ENCODE measurements at places on chromosomes 7 and 10. TPM values are rescaled to one million over a fixed set of nuclear protein-coding genes. Genes with fewer than 3 reads are reported as not detected.

DNA sequence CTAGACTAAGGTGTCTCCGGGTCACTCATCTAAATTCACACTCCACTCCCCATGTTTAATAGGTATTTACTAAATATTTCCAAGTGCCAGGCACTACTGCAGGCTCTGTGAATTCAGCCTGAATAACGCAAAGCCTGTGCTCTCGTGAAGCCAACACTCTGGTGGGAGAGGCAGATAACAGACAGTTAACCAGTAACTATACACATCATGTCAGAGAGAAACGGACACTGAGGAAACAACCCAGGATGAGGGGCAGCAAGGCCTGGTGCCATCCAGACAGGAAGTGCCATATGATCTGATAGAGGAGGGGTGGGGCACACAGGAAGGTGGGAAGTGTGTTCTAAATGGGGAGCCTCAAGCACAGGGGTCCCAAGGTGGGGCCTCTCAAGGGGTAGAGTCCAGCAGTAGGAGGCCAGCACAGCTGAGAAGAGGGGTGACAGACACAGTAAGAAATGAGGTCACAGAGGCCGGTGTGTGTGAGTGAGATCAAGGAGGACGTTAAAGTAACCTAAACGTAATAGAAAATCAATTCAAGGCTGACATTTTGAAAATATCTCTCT, 85.3 kb downstream of the LARP4B start:
- peaks cover 4% of the 10 kb centered on the region for H3K4me1 ChIP-seq
- H3K27ac ChIP-seq, result no peak overlapping the region
- no peak overlapping the region for H3K4me3 ChIP-seq
- peaks cover 25% of the 10 kb centered on the region for H3K36me3 ChIP-seq

GRCh38 chr7:37920305-37920848, at the start of gene EPDR1:
EPDR1 (plus strand) TSS chr7:37920640; CDS start chr7:37920940, 300 bp downstream.
- peak; percentile 75 for DNase-seq
- H3K27me3 ChIP-seq, result no peaks in the 10 kb centered on the region
- H3K4me1 ChIP-seq, result peaks cover 16% of the 10 kb centered on the region
- H3K27ac ChIP-seq, result peak within 1 kb of the TSS; percentile 90
- H3K36me3 ChIP-seq, result no peaks in the 10 kb centered on the region

GRCh38 chr7:150999497-151000230, 8.8 kb downstream of the NOS3 start:
- H3K27me3 ChIP-seq, result no peaks in the 10 kb centered on the region
- H3K36me3 ChIP-seq, result no peaks in the 10 kb centered on the region
- H3K4me1 ChIP-seq, result no peaks in the 10 kb centered on the region
- no peak overlapping the region for H3K4me3 ChIP-seq
- no peak overlapping the region for H3K27ac ChIP-seq
- no peak for DNase-seq

- no peaks in the 10 kb centered on the region for H3K4me1 ChIP-seq
- H3K36me3 ChIP-seq, result no peaks in the 10 kb centered on the region
- DNase-seq, result no peak
- no peak within 1 kb of the TSS for H3K4me3 ChIP-seq
Measured at GRCh38 chr7:48028938-48029337, at the start of gene SUN3. SUN3 (minus strand) TSS chr7:48029107; CDS start chr7:48028938, 169 bp downstream.

GRCh38 chr7:140681766-140682165, 9.0 kb downstream of the ADCK2 start:
- peaks cover 28% of the 10 kb centered on the region for H3K36me3 ChIP-seq
- no peak for DNase-seq
- H3K27me3 ChIP-seq, result no peaks in the 10 kb centered on the region
- no peaks in the 10 kb centered on the region for H3K4me1 ChIP-seq
- no peak overlapping the region for H3K4me3 ChIP-seq

DNA sequence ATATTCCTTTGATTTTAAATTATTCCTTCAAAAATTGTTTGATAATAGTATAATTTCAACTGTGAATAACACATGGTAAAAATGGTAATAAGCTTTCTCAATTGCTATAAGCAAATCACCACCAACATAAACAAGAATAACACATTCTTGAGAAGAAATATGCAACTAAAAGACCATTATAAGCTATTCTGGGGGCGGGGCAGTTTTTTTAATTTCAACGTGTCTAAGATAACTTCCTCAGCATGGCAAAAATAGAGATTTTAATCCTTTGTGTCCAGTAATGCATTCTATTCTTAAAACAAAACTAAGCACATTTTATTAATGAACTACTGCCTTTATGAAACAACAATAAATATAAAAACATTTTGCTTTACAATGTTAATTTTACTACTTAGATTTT, 1.5 kb downstream of the DNAJC12 start:
- no peaks in the 10 kb centered on the region for H3K27me3 ChIP-seq
- no peak overlapping the region for H3K27ac ChIP-seq
- H3K4me3 ChIP-seq, result no peak overlapping the region
- H3K4me1 ChIP-seq, result no peaks in the 10 kb centered on the region

- no peak for DNase-seq
- no peaks in the 10 kb centered on the region for H3K4me1 ChIP-seq
- H3K27me3 ChIP-seq, result no peaks in the 10 kb centered on the region
- H3K4me3 ChIP-seq, result no peak overlapping the region
Measured at GRCh38 chr10:130933008-130933390, 378.5 kb downstream of the TCERG1L start.

DNA sequence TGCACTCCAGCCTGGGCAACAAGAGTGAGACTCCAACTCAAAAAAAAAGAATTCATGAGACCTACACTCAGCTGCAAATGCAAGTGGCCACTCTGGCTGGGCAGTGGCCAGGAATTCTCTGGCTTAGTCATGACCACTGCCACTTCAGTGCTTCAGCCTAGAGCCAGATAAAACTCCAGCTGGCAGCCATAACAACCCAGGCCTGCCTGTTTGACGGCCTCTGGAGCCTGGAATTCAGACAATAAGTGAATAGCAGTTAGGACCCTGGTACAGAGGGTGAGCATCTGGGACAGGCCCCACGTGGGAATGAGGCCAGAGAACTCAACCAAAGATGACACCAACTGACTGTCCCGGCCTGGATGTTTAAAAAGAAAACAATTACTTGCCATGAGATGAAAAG, 18.9 kb downstream of the RCC1L start:
- H3K4me3 ChIP-seq, result no peak overlapping the region
- peaks cover 35% of the 10 kb centered on the region for H3K36me3 ChIP-seq
- peak; percentile 41 for DNase-seq
- H3K4me1 ChIP-seq, result peaks cover 10% of the 10 kb centered on the region
- H3K27me3 ChIP-seq, result no peaks in the 10 kb centered on the region

DNA sequence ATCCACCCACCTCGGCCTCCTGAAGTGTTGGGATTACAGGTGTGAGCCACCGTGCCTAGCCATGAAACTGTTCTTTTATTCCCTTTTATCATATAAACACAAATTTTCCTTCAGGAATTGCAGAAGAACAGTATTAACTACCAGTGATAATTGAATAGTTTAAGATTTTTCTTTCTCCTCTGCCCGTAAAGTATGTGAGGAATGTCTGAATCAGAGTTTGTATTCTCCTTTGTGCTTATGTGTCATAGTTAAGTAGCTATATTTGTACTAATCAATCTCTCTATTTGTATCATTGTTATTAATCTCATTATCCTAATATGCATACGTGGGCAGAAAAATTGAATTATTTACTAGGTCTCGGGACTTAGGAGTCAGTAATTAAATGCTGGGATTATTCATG, 83.6 kb downstream of the ZNF277 start:
- H3K27ac ChIP-seq, result no peak overlapping the region
- DNase-seq, result no peak
- H3K36me3 ChIP-seq, result peaks cover 14% of the 10 kb centered on the region
- H3K27me3 ChIP-seq, result no peaks in the 10 kb centered on the region

DNA sequence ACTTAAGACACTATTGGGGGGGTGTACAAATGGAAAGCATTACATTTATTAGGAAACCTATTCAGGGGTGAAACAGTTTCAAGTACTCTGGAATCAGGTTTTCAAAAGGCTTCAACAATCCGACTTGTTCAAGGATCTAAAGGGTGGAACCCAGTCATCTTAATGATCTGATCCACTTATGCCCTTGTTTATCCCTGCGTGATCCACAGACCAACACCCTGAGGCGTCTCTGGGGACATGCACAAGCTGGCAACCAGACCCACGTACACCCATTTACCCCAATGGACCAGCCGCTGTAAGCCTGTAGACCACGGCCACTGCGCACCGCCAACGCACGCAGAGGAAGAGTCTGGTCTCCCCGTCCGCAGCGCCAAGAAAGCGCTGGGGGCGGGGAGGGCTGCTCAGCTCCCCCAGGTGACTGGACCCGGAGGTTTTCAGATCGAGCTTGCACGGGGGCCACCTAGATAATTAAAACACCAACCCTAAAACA, 13.4 kb downstream of the HNRNPF start:
- no peak for DNase-seq
- peak overlapping the region; percentile 75 for H3K4me3 ChIP-seq
- H3K36me3 ChIP-seq, result peaks cover 41% of the 10 kb centered on the region
- no peaks in the 10 kb centered on the region for H3K27me3 ChIP-seq
- peaks cover 36% of the 10 kb centered on the region for H3K4me1 ChIP-seq
- peak overlapping the region; percentile 97 for H3K27ac ChIP-seq

- no peak overlapping the region for H3K4me3 ChIP-seq
- DNase-seq, result no peak
- no peak overlapping the region for H3K27ac ChIP-seq
- no peaks in the 10 kb centered on the region for H3K36me3 ChIP-seq
- H3K4me1 ChIP-seq, result no peaks in the 10 kb centered on the region
- no peaks in the 10 kb centered on the region for H3K27me3 ChIP-seq
Measured at GRCh38 chr7:94223375-94224084, 171.2 kb upstream of the COL1A2 start.

GRCh38 chr7:33886149-33886623, 19.2 kb upstream of the BMPER start:
- H3K36me3 ChIP-seq, result no peaks in the 10 kb centered on the region
- H3K4me1 ChIP-seq, result peaks cover 5% of the 10 kb centered on the region
- DNase-seq, result no peak
- H3K4me3 ChIP-seq, result no peak overlapping the region
- no peak overlapping the region for H3K27ac ChIP-seq

DNA sequence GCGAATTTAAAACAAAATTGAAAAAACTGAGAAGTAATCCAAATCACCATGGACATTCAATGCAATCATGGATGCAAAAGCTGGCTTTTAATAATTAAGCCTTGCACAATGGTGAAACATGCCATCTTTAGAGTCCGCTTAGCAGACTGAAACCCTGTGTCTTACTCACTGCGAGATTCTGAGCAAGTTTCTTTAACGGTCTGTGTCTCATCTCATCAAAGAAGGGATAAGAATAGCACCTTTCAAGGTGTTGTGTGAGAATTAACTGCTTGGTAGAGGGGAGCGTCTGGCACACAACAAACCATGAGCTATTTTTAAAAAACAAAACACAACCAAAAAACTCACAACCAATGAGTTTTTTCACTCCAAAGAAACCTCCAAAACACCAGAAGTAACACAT, 21.4 kb downstream of the ACBD7 start:
- no peaks in the 10 kb centered on the region for H3K36me3 ChIP-seq
- no peak overlapping the region for H3K27ac ChIP-seq
- DNase-seq, result no peak
- no peaks in the 10 kb centered on the region for H3K27me3 ChIP-seq

- no peaks in the 10 kb centered on the region for H3K27me3 ChIP-seq
- no peak for DNase-seq
Measured at GRCh38 chr7:85890244-85890811, 703.5 kb upstream of the SEMA3D start.

DNA sequence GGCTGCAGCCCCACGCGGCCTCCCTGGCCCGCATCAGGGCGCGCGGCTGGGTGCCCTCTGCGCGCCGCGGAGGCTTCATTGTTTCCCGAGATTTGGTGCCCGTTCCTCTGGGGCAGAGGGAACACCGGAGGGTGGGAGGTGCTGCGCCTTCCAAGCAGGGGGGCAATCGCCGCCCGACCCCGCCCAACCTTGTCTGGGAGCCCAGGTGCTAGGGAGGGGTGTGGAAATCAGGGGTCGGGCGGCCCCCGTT, 1.0 kb upstream of the NRP1 start:
- H3K4me3 ChIP-seq, result peak overlapping the region; percentile 93
- no peak for DNase-seq
- H3K27ac ChIP-seq, result peak overlapping the region; percentile 95
- H3K4me1 ChIP-seq, result no peaks in the 10 kb centered on the region
- no peaks in the 10 kb centered on the region for H3K36me3 ChIP-seq

DNA sequence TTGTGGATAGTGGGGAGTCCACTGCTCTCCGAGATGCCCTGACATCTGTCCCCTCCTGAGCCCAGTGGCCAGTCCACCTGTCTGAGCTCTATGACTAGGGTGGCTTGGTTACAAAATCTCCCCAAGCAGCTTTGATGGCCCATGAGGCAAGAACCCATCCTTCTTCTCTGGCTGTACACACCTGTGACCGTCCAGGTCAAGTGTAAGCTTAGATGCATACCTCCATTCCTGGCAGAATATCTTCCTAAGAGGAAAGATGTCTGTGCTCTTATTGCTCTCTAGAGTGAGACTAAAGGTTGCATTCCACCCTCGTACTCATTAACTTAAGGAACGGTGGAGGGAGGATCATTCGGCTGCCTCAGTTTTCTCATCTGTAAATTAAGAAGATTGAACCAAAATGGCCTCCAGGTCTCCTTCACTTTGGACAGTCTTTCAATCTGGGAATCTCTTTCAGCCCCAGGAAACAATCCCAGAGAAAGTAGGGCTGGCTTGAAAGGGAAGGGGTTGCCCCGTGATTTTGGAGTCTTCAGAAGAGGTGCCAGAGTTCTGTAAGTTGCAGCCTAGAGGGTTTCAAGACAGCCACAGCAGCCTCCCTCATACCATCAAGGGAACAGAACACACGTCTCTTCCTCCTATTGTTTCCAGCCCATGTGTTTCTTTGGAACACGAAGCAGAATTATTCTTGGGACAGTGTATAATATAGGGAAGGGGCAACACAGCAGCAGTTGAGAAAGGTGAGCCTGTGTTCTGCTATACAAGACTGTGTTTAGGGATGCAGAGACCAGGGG, 5.5 kb downstream of the HOXA4 start:
- H3K4me3 ChIP-seq, result no peak overlapping the region
- H3K36me3 ChIP-seq, result no peaks in the 10 kb centered on the region
- H3K27ac ChIP-seq, result peak overlapping the region; percentile 89
- no peak for DNase-seq
- peaks cover 8% of the 10 kb centered on the region for H3K4me1 ChIP-seq
- no peaks in the 10 kb centered on the region for H3K27me3 ChIP-seq

DNA sequence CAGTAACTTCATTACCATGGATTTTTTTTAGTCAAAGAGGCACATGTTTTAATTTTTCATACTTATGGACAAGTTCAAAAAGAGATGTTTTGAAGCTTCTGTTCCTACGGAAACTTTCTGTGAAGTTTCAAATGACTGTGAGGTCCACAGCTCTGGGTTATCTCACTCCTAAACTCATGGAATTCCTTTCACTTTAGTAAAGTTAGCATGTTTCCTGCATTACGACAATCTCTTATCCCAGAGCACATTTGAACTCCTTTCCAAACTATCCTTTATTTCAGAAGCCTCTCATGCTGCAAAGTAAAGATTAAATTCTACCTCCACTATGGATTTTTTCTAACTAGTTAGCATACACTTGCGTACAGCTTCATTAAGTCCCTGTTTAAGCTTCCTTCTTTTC, 15.3 kb upstream of the ADD3 start:
- no peak for DNase-seq
- no peak overlapping the region for H3K4me3 ChIP-seq
- H3K27ac ChIP-seq, result peak overlapping the region; percentile 63
- peaks cover 18% of the 10 kb centered on the region for H3K4me1 ChIP-seq

Gene EBLN1
- total RNA-seq, result not detected

Gene ETV1
- total RNA-seq, result 5.3 TPM

Gene RNF148
- total RNA-seq, result 1.5 TPM

Gene CALCR
- total RNA-seq, result not detected

Gene NKX2-3
- total RNA-seq, result not detected

Gene PDE6C
- not detected for total RNA-seq

Gene SMO
- total RNA-seq, result 12.9 TPM

Gene SPDYE9
- not detected for total RNA-seq

All from ascending aorta (tissue), 2 donors.